Activated CD4-positive, alpha-beta T cell treated with anti-CD3 and anti-CD28 coated beads, Interleukin-2, Interleukin-4, amounts not matched to agents 100 ng/mL and 50 ng/mL, durations not matched to agents 16 hours and 8 hours (primary cell): ENCODE measurements at places on chromosomes 11 and 22.
A peak's percentile ranks its signal among the peaks of the same experiment; 100 is the strongest.

DNA sequence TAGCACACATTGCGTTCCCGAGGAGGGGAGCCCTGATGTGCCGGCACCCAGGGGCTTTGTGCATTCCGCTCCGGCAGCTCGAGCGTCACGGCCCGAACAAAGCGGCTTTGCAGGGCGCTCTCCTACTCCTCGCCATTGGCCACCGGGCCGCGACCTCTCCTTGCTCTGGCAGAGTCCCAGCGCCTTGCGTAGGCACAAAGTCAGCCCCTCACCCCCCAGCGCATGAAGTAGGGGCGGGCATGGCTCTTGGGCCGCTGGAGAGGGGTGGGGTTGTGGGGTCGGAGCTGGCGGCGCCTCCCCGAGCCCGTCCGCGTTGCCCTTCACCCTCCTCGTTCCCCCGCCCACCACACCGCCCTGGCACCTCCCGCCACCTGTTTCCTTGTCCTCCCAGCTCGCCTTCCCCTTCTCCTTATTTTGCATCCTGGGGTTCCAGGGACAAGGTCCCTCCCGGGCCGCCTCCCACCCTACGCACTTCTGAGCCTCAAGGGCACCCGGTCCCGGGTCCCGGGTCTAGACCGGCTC is 753 bp upstream of the PPARA start:
- no peak for DNase-seq

GRCh38 chr11:77375107-77375506 is 73.6 kb upstream of the GDPD4 start:
- no peak for DNase-seq

GRCh38 chr22:36986242-36986821 is 32.9 kb downstream of the TST start:
- DNase-seq = peak; percentile 55

- no peak for DNase-seq
Measured at GRCh38 chr22:48116871-48117270, 1354.4 kb downstream of the TBC1D22A start.

GRCh38 chr11:26418386-26418912 is 86.5 kb downstream of the ANO3 start:
- DNase-seq = no peak

DNA sequence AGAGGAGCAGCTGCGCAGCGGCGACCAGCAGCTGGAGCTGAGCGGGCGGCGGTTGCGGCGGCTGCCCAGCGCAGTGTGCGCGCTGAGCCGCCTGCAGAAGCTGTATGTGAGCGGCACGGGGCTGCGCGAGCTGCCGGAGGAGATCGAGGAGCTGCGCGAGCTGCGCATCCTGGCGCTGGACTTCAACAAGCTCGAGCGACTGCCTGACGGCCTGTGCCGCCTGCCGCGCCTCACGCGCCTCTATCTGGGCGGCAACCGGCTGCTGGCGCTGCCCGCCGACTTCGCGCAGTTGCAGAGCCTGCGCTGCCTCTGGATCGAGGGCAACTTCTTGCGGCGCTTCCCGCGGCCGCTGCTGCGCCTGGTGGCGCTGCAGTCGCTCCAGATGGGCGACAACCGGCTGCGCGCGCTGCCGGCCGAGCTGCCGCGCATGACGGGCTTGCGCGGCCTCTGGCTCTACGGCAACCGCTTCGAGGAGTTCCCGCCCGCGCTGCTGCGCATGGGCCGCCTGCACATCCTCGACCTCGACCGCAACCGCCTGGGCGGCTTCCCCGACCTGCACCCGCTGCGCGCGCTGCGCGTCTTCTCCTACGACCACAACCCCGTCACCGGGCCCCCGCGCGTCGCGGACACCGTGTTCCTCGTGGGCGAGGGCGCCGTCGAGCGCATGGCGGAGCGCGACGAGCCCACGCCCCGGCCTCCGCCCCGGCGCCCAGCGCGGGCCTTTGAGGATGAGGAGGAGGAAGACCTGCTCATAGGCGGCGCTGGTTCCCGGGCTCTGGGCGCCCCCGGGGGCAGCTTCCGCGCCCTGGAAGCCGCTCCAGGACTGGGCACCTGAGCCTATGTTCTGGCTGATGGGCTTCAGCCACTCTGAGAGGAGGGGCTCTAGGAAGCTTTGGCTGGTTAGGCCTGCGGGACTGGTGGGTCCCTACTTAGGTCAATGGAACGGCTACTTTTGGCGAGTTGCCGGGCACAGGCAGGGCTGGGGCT is 787 bp downstream of the LRRC10B start:
- DNase-seq = peak; percentile 80

DNA sequence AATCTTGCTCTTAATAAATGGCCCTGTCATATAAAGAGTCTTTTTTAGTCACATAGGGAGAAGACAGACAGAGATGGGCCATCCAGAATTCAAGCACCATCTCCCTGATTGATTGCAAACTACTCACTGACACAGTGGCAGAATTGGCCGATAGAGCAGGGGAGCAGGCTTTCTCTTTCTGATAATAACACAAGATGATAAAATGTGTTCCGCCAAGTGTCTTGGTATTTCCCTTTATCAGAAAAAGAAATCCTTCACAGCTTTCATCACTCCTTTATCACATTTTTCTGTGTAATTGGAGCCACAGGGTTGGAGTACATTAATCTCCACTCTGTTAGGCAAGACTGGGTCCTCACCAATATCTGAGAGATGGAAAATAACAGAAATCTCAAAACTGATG is 406.0 kb downstream of the TMEM135 start:
- DNase-seq = no peak

DNA sequence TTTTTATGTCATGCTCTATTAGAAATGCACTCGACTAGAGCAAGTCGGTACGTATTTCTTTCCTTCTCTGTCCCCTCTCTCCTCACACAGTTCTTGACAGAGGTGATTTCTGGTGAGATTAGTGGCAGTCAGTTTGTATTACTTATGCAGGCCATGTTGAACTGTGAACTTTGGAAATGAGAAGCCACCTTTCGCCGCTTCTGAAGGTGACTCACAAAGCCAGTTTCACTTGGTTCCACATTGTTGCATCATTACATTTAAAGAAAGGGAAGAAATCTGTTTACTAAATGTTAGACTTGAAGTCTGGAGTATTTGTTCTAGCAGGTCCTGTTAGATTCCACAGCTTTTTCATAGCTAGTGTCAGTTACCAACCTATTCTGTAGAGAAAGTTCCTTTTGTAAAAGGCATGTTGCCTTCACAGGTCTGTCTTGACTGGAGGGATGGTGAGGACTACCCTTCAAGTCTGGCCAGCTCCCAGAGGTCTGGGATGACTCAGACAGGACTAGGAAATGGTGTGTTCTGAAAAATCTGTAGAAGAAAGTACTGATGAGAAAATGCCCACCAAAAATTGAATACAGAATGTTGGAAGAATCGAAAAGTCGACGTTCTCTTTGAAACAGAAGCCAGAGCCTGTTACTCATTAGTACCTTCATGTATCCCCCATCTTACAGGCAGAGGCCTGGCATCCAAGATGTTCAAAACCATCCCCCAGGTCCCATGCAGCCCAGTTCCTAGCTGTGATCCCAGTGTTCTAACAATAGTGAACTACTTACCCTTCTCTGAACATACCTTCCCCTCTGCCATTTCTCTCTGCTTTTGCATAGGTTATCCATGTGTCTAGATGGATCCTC is 181.4 kb downstream of the DBX1 start:
- DNase-seq = peak; percentile 59

DNA sequence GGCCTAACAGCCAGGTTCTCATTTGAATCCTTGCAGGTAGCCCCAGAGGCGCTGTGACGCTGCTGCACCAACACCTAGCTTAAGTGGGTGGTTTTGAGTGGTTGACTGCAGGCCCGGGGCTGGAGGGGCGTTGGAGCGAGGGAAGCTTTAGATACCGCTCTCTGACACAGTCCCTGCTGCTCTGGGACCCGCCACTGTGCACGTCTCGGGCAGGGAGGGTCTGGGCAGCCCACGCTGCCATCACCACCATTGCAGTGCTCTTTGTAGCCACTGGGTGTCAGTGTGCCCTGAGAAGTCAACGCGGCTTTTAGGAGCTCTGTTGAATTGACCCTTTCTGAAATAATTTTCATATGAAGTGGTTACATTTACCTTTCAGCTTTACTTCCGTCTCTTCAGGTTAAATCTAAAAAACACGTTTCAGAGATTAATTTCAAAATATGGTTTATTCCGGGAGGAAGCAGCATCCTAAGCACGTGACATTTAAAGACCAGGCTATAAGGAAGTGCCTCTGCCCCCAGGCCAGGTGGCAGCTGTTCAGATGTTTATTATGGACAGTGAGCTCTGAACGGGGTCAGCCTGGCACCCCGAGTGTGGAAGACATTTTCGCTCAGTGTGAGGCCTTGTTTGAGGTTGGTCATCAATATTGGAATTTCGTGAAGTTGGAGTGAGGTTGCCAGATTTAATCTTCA is 30.9 kb upstream of the PARVB start:
- peak; percentile 69 for DNase-seq

DNA sequence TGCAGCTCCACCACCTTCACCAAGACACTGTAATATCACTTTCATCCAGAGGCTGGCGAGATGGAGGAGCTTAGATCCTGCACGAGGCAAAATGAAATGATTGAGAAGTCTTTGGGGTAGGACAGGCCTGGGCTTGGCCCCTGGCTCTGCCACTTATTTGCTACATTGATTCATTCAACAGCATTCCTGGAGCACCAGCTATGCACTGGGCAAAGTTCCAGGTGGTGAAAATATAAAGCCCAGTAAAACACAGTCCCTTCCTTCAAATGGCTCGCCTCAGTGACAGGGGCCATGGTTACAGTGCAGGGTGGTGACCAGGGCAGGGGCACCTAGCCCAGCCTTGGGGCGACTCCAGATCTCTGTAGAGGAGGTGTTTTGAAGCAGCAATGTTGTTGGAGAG is 19.7 kb downstream of the ALX4 start:
- DNase-seq = no peak

GRCh38 chr22:36151006-36151595 is 9.5 kb downstream of the APOL3 start:
- DNase-seq = no peak

DNA sequence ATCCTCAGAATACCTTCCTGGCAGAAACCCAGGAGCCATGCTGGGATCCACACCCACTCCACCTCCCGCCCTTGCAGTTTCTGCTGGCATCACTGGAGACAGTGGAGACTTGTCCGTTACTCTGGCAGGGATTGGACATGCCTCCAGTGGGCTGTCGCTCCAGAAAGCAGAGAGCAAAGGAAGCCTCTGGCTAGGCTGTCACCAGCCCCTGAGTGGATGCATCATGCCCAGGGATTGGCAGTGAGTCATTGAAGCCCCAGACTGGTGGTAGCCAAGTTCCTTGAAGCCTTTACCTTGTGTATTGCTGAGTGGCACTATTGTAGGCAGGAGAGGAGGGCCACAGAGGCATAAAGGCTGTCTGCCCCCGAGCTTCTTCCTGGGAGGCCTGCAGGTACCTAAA is 34.8 kb upstream of the E2F8 start:
- DNase-seq = no peak
